ENCODE measurements at places on chromosomes 13 and 19.

DNA sequence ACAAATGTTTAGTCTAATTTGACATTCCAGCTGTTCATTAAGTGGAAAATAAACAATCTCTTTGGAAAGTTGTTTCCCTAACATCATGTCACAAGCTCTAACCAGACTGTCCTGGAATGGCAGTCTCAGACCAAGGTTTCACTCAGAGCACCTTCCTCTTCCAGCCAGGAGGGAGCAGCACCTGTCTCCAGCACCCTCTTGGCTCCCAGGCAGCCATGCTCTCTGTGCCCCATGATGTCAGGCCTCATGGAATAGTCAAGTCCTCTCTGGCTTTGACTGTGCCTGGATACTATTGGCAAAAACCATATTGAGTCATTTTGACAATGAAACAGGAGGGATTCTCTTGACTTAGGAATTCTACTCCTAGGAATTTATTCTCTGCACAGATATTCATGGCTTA, 171.4 kb downstream of the OXGR1 start:
- DNase-seq: no peak

- no peak for DNase-seq
Observed at GRCh38 chr19:29404951-29405727, 120.7 kb upstream of the VSTM2B start.

- DNase-seq: no peak
Observed at GRCh38 chr13:31790992-31791391, 51.7 kb downstream of the RXFP2 start.

GRCh38 chr13:50322006-50322405, 306.8 kb downstream of the KCNRG start:
- no peak for DNase-seq

DNA sequence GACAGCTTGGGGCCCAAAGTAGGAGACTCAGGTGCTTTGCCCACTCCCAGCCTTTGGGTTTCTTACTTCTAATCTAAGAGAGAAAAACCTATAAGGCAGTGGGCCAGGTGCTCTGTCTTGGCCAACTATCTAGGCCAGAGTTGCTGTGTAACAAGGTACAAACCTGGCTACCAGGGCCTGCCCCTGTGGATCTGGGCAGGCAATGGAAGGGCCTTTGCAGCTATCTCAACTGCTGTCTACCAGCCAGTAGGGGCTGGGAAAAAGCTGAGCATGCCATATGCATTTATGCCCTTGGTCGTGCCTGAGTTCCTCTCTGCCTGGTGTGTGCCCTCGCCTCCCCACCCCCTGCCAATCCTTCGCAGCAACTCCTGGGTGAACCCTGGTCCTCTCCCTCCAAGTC, 16.7 kb upstream of the SERPINE3 start:
- DNase-seq: no peak

- DNase-seq: no peak
Observed at GRCh38 chr19:11881151-11881800, 6.3 kb upstream of the ZNF69 start.

DNA sequence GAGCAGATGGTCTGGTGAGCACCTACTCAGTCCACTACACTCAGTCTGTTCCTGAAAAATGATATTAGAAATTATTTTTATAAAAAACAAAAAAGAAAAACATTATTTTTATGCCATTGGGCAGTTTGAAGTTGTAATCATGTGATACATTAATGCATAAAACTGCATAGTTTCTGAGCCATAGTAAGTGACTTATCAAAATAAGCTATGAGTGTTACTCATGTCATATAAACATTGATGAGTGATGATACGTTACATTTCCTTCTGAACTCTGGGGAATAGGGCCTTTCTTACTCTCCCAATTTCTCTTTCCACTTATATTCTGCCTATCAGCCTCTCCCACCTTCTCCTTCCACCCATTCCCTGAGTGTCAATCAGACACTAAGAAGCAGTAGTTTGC, 8.9 kb downstream of the ZNF805 start:
- no peak for DNase-seq

DNA sequence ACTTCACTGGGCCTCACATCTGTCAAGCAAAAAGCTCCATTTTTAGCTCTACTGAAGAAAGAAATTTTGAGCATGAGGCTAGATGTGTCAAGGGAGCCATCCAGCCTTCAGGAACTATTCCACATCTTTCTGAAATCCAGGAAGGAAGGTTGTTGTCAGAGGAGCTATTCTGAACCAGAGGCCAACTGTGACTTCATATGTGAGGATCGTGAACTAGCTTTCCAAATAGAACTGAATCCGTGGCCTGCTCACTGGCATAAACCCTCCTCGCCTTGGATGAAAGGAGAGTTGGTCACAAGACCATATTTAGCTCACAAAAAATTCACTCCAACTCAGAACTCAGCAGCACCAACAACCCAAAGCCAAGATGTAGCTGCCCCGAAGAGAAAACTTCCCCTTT, 195.8 kb downstream of the FOXO1 start:
- DNase-seq: no peak

DNA sequence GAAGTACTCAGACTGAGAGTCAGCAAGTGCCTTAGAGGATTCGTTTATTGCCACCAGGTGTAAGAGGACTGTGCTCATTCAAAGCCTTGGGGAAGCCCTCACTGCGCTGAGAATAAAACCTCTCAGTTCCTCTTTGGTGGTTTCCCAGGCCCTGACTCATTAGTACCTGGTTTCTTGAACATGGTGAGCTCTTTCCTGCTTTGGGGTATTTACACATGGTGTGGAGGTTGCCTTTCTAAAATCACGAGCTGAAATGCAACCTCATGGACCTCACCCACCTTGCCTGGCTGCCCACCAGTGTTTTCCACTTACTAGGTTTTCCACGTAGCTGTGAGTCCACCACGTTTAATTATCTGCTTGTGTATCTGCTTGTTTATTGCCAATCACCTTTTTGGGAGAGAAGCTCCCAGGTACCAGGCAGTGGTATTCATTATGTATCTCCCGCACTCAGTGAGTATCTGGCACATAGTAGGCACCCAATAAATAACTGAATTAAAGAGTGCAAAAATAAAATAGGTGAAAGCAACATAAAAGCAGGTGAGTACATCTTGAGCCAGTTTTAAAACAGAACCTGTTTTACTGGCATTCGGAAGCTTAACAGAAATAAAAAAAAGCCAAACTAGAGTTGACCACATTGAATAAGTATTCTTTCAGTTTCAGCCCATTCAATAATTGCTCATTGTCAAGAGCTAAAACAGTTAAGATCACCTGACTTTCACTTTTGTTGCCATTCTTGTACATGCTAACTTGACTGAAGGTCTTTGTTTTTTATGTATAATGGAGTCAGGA, 533.0 kb downstream of the MYO16 start:
- DNase-seq: no peak

GRCh38 chr19:13705928-13706447, 58.3 kb upstream of the MRI1 start:
- no peak for DNase-seq

DNA sequence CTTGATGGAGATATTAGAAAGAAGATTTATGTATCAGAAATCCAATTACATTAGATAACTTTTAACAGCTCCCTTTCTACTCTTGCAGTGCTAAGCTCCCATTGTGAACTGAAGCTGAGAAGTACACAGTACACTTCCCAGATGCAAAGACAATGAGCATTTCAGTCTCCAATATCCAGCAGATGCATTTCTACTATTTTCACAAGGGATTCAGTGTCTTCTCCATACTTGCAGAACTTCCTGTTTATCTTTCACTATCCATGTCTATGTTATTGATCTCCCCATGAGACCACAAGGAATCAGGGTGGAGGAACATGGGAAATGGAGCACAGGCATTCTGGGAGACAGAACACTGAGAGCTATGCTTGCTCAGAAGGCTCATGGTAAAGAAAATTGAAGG, 207.5 kb downstream of the ENOX1 start:
- no peak for DNase-seq

GRCh38 chr13:43269037-43269481, 245.7 kb downstream of the DNAJC15 start:
- DNase-seq: no peak

- no peak for DNase-seq
Observed at GRCh38 chr13:31625115-31625514, 114.2 kb upstream of the RXFP2 start.

GRCh38 chr13:27359199-27359821, 65.1 kb upstream of the GTF3A start:
- DNase-seq: peak; percentile 29

DNA sequence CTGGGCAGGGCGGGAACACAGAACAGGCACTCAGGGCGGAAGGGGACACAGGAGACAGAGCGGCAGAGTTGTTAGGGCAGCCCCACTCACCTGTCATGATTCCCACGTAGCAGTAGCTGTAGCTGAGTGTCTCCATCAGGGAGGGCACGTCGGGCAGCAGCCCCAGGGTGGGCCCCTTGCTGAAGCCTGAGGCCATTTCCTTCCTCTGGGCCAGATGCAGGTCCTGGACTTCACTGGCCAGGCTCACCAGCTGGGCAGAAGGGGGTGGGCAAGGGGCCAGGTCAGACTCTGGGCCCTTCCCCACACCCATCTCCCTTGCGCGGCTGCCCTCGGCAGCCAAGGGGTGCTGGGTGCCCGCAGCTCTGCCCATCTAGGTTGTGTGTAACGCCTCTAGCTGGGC, 5.9 kb downstream of the MBOAT7 start:
- DNase-seq: no peak

DNA sequence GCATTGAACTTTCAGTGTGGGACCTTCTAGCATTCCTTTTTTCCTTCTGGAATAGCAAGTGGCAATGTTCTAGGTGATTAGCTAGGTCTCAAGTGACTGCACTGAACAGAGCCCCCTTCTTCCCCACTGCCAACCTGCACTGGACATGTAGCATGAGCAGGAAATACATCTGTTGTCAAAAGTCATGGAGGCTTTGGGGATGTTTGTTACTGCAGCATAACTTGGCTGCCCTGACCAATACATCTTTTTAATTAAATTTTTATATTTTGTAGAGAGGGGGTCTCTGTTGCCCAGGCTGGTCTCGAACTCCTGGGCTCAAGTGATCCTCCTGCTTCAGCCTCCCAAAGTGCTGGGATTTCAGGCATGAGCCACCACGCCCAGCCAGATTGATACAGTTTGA, 163.6 kb downstream of the CACNA1A start:
- DNase-seq: no peak

- no peak for DNase-seq
Observed at GRCh38 chr19:7263066-7263465, 31.1 kb downstream of the INSR start.

DNA sequence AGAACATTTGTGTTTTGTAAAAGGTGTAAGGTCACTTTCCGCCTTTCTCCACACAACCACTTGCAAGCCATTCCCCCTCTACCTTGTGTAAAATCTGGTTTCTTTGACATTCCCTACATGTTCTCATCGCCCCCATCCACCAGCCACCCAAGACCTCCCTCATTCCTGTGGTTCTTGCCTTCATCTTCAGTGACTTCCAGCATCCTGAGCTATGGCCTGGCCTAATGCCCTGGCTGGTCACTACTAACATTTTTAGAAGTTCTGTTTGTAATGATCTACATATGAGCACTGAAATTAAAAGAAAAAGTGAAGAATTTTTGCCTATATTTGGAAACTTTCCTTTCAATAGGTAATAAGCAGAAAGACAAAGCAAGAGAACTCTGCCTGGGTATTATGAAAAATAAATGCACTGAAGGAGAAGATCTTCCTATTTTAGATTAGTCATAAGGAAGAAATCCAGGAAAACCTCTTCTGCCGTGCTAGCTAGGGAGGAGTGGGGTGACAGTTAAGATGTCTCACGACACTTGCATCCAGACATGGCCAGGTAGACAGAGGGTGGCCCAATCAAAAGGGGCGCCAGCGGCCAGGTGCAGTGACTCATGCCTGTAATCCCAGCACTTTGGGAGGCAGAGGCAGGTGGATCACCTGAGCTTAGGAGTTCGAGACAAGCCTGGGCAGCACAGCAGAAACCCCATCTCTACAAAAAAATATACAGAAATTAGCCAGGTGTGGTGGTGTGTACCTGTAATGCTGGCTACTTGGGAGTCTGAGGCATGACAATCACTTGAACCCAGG, 28.1 kb upstream of the MPHOSPH8 start:
- DNase-seq: no peak

DNA sequence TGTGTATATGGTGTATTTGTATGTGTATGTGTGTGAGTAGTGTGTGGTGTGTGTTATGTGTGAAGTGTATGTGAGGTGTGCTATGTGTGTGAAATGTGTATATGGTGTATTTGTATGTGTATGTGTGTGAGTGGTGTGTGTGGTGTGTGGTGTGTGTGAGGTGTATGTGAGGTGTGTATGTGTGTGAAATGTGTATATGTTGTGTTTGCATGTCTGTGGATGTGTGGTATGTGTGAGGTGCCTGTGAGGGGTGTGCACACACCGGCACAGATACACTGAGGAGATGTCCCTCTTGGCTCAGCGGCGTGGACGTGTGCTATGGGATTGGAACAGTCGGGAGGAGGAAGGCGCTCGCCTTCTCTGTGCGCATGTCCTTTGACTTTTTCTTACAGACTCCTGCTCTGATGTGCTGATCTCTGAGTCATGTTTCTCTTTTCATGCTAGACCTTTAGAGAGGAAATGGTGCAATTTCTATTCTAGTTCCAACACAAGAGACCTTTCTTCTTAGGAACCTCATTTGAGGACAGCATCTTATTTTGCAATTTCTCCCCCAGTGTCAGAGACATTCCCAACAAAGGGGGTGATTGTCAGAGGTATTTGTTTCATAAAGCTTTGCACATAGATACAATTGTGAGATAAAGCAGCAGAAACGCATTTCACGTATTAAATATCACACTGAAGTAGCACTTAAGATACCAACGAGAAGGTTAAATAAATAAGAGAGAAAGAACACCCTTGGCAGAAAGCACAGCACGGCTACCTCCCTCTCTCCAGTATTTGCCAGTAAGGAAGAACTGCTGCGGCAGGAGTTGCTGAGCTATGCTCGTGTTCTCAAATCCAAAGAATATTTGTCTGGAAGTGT, 11.3 kb upstream of the TNFRSF19 start:
- no peak for DNase-seq

- no peak for DNase-seq
Observed at GRCh38 chr19:58203814-58204475, 21.1 kb downstream of the ZNF274 start.

- no peak for DNase-seq
Observed at GRCh38 chr13:60620611-60621395, 223.8 kb downstream of the TDRD3 start.

Data from substantia nigra (tissue), 51 donors.